ENCODE measurements at places on chromosomes 1 and 21.

DNA sequence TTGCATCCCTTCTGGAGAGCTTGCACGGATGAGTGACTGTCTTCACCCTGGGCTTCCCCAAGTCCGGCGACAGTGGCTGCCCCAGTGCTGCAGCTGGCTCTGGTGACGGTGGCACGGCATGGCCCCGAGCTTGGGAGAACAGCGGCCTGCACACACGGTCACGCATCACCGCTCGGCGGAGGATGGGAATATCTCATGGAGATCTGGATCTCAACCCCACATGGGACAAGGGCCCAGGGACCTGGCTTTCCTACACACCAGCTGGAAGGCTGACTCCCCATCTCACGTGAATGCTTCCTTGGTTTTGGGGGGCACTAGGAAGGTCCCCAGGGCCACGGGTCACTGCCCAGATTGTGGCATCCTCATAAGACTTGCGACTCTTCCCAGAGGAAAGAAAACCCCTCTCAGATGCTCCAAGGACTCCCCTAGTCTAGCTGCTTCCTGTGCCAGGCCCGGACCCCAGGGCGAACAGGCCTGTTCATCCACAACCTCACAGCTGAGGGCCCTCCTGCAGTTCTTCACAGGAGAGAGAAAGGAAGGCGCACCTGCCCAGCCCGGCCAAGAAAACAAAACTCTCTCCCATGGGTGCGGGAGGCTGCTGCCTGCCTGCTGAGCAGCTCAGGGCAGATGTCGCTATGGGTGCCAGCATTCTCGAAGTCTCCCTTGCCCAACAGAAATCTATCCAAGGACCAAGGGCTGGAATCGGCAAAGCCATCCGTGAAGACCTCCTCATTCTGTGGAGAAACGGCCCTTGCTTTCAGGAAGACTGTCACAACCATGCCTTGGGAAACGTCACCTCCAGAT, 9.9 kb downstream of the CFAP410 start:
- DNase-seq, result no peak

- DNase-seq, result no peak
Observed at GRCh38 chr1:227434808-227435444, 116.6 kb upstream of the CDC42BPA start.

- DNase-seq, result no peak
Observed at GRCh38 chr1:54376430-54377039, 29.7 kb downstream of the SSBP3 start.

DNA sequence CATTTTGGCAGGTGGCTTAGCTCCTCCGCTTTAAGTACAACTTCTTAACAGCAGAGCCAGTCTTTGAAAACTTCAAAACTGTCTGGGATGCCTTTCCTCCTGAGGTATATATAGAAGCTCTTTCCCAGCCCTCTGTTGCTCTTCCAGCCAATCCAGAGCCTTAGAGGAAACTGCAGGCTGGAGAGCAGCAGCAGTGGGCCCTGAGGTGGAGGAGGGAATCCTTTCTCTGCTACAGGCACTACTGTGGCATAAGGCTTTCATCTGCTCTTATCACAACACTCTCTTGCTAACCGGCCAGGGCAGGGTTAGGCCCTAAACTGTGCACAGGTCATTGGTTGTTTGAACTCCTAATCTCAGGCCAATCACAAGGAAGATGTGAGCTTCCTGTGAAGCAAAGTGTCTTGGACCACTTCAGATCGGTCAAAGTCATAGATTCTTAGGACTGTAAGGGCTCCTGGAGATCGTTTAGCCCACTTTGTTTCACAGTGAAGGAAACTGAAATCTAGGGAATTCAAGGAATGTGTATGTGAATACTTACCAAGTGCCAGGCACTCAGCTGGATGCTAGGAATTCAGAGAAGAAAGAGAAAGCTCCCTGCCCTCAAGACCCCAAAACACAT, at the start of gene RGS5:
Gene RGS5 (minus strand): TSS at position 84 of the 619 bp plus-strand sequence. CDS start 81 bp downstream, at position 3.
- no peak for DNase-seq

GRCh38 chr1:112359961-112360767, 35.9 kb upstream of the CTTNBP2NL start:
- no peak for DNase-seq

DNA sequence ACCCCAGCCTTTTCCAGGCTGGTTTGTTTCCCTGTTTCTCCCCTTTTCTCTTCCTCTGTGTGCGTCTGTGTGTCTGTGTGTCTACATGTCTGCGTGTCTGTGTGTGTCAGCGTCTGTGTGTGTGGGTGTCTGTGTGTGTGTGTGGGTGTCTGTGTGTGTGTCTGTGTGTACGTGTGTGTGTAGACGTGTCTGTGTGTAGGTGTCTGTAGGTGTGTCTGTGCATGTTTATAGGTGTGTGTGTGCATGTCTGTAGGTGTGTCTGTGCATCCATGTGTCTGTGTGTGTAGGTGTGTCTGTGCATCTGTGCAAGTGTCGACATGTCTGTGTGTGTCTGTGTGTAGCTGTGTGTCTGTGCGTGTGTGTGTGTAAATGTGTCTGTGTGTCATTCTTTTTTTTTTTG, 3.3 kb downstream of the TTLL10 start:
- no peak for DNase-seq

DNA sequence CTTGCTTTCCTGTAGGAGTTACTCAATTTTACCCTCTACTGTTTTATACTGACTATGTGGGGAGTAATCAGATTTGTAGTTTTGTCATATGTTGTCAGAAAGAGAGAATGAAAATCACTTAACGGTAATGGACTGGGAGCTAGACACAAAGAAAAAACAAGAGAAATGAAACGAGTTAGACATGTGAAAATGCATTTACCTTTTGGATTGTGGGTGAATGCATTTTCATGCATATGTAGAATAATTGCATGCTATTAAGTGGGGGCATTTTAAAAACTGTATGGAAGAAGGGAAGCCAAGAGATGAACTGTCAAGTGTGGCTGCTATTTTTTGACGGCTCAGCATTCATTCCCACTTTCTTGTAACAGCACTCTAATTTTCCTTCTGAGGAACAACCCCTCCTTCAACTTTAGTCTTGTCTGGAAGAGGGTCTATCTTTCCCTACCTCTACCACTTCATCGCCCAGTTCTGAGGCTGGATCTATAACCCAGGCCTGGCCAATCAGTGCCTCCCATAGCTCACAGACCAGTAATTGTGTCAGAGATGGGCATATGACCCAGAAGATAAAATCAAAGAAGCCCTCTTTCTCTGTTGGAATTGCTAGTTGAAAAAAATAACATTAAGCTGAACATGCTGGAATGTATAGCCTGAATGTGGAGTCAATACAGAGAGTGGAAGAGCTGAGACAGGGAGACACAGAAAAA, 5.2 kb upstream of the ZNF697 start:
- no peak for DNase-seq

- DNase-seq, result no peak
Observed at GRCh38 chr1:30191154-30191702, 532.2 kb downstream of the MATN1 start.

DNA sequence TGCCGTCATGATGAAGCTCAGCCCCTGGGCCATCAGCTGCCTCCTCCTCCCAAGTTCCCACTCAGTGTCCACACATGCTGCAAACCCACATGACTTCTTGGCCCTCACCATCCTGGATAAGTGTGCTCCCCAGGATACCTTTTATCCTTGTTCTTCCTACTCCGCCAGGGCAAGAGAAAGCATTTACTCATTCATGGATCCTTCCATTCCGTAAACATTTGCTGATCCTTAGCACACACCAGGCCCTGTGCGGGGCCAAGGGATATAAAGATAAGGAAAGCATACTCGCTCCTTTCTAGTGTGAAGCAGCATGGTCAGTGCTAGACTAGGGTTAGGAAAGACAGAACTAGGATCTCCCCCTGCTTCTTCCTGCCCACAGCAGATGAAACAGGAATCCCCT, 122.1 kb upstream of the HMGB4 start:
- DNase-seq, result no peak

GRCh38 chr1:70436622-70437251, 25.7 kb downstream of the CTH start:
- no peak for DNase-seq

GRCh38 chr1:6823793-6824192, 38.5 kb downstream of the CAMTA1 start:
- no peak for DNase-seq

DNA sequence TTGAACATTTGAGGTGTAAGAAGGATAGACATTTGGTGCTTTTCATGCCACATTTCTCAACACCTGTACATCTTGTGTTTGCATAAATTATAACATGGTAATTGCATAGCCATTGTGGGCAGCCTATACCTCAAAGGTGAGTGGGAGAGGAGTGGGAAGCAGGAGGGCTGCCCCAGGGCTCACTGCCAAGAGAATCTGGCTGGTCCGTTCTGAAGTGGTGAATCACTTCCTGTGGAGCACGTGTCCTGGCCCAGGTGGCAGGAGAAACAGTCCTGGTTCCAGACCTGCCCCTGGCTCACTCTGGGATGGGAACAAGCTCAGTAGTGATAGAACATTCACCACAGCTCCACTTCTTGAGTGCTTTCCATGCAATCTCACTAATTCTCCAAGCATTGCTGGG, 11.6 kb upstream of the OLFML2B start:
- no peak for DNase-seq

DNA sequence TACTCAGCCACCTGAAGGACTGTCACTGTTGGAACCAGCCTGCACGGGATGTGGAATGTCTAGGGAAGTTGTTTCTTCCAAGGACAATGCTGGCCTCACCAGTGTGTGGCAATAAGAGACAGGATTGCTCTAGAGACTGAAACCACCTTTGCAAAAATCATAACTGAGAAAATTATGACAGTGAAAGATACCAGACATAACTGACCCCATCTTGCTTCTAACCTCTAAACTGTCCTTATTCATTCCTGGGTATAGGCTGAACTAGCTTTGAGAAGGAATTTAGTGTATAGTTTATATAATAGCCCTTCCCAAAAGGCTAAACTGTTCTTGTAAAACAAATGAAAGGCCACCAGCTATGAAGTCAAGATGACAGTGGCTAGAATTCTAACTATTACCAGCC, 83.6 kb downstream of the IER5 start:
- DNase-seq, result no peak
